OCI-LY7 (cell line): ENCODE measurements at places on chromosomes 2 and 18. TPM values are rescaled to one million over a fixed set of nuclear protein-coding genes. Genes with fewer than 3 reads are reported as not detected.

GRCh38 chr2:62335612-62336011 lies 139.7 kb downstream of the B3GNT2 start:
- DNase-seq, result no peak

DNA sequence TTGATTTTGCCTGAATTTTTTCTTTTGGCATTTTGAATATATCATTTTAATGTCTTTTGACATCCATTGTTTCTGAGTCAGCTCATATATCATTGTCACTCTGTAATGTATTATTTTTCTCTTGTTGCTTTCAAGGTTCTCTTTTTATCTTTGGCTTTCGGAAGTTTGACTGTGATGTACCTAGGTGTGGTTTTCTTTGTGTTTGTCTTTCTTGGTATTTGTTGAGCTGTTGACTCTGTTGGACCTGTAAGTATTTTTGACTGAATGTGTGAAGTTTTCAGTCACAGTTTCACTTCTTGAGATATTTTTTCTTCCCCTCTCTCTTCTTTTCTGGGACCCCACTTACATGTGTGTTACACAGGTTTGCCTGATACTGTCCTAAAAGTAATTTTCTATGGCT lies 24.9 kb upstream of the DRC1 start:
- DNase-seq, result no peak

DNA sequence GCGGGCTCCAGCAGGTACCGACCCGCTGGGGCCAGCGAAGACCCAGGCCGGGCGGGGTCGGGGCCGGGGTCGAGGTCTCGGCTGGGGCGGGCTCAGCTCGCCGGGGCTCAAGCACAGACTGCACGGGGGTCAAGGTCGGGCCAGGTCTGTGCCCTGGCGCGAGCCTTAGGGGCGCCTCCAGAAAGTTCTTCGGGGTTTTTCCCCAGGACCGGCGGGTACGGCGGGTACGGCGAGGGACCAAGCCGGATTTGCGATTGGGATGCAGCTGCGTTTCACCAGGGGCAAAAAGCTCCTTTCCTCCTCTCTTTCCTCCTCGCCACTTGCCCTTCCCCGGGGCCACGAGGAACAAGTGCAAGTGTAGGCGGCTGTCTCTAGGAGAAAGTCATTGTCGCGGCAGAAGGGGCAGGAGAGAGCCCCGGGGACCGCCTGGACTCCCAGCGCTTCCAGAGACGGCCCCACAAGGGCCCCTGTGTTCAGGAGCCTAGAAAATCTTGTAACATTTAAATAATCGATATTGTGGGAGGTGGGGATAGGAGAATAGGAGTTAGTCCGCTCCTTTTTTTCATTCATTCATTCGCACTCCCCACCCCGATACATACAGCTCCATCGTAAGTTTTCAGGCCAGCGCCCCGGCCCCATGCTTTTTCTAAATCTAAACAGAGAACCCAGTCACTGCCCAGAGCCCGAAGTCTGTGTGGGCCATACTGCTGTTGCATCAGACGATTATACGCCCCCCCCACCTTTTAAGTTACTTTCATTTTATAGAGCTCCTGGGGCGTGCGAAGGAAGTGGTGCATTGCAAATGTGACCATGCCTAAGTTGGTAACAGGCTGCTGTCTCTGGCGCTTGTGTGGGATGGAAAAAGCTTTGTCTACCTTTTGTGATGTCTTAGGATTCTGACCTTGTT lies 679 bp downstream of the PMAIP1 start:
- peak; percentile 86 for DNase-seq

- DNase-seq, result no peak
Observed at GRCh38 chr2:152907046-152907445, 188.6 kb downstream of the ARL6IP6 start.

DNA sequence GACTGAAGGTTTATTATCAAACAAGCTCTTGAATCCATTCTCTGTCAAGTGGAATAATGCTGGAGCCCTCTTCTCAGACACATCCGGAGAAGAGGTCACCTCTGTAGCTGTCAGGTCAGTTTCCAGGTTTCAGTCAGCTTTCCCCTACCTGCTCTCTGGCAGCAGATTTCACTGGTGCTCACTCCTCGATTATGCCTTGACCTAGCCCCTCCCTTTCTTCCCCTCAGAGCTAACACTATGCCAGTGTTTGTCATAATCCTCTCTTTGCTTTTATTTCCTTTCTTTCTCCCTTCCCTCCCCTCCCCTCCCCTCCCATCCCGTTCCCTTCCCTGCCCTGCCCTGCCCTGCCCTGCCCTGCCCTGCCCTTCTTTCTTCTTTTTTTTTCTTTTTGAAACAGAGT lies 22.5 kb upstream of the PLEKHM3 start:
- DNase-seq, result no peak

DNA sequence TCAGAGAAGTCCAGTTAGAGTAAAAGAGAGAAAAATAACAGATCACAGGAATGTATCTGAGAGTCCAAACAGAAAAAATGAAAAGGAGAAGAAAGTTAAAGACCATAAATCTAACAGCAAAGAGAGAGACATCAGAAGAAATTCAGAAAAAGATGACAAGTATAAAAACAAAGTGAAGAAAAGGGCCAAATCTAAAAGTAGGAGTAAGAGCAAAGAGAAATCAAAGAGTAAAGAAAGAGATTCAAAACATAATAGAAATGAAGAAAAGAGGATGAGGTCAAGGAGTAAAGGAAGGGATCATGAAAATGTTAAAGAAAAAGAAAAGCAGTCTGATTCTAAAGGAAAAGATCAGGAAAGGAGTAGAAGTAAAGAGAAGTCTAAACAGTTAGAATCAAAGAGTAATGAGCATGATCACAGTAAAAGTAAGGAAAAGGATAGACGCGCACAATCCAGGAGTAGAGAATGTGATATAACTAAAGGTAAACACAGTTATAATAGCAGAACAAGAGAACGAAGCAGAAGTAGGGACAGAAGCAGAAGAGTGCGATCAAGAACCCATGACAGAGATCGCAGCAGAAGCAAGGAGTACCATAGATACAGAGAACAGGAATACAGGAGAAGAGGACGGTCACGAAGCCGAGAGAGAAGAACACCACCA lies 52.4 kb downstream of the PPIG start:
- no peak for DNase-seq

DNA sequence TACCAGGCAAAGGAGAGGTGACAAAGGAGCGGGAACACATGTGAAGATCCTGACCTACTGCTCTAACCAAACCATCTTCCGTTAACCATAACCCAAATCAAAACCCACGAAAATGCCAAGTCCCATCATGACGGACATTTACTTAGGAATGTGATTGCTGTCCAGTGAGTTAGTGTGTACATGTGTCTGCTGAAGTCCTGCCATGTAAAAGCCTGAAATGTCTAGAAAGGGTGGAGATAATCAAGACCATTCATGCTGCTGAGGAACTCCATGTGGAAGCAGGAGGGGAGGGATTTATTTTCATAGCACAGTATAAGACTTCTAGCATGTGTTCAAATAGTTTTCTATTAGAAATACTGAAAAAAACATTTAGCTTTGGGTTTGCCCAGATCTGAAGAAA lies 137.0 kb upstream of the BOD1L2 start:
- no peak for DNase-seq

- DNase-seq, result no peak
Observed at GRCh38 chr2:136015699-136016098, 30.3 kb upstream of the DARS1 start.

GRCh38 chr18:63410792-63411191 lies 11.5 kb downstream of the VPS4B start:
- no peak for DNase-seq

GRCh38 chr18:69491576-69491975 lies 90.9 kb downstream of the DOK6 start:
- no peak for DNase-seq

- peak; percentile 11 for DNase-seq
Observed at GRCh38 chr2:187497858-187498463, 49.9 kb upstream of the CALCRL start.

DNA sequence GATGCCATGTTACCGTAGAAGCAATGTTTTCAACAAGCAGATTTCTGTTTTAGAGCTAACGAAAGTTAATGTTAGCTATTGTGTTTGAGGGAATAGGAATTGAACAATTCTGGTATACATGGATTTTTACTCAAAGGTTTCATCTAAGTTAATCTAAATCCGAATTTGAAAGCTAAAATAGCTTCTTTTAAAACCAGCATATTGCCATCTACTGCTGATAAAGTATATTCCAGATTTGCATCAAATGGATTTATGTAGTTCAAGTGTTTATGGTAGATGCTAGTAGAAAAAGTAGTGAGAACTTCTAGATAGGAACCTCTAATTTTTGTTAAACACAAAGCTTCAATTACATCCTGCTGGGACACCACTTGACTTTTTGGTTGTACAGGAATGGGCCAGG lies 1569.5 kb upstream of the NXPH2 start:
- no peak for DNase-seq

DNA sequence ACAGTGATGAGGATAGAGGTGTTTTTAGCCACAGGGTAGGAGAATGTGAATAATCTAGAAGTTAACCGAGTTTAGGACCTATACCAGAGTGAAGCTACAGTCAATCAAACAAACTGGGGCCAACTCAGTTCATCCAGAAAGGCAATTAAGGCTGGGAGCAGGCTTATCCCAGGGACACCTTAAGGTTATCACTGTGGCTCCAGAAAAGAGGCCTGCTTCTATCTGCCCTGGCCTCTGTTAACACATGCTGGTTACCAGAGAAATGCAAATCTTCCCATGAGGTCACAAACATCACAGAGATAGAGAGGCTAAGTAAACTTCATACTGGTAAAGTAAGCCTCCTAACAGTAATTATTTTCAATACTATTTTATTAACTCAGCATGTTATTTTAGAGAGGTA lies 93.2 kb upstream of the GRB14 start:
- DNase-seq, result no peak

GRCh38 chr18:10460414-10461018 lies 6.1 kb downstream of the APCDD1 start:
- no peak for DNase-seq

Gene TXNL1
- total RNA-seq, result 39.7 and 42.5 TPM in 2 replicates

Gene UGT1A9
- total RNA-seq, result not detected in 2 replicates

Gene GCKR
- total RNA-seq, result not detected in 2 replicates

Gene ATAD2B
- 19.4 and 21.7 TPM in 2 replicates for total RNA-seq

Gene CCDC68
- not detected in 2 replicates for total RNA-seq
